ENCODE measurements at places on chromosomes 2 and 18.

GRCh38 chr2:27042159-27042661 is 9.3 kb upstream of the AGBL5 start:
- DNase-seq: no peak

DNA sequence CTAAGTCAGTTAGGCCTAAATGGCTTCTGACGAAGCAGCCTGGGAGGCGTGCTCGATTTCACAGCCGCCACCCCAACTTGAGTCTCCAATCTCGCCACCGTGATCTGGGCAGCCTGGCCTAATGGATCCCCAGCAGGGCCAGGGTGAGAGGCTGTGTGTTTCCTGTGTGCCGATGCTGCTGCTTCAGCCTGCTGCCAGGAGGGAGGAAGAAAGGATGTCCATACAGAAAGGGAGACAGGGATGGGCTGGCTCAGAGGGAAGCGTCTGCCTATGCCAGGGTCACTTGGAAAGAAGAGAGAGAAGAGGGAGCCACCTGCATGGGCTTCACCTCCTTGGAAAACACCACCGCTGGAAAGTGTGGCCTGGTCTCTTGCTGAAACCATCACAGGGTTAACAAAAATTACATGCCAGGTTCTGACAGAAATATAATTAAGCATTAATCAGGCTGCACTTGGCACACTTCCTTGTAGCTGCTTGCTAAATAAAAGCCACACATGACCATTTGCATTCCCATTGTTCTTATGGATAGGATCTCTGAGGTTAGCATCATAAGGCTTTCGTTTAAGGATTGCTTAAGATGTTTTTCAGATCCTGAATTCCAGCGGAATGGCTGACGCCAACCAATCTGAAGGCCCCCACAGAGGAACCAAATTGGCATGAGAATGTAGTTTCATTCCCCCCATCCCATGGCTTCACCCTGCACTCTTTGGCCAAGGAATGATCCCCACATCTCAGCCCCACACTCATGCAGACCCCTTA is 108.8 kb upstream of the SLC1A4 start:
- no peak for DNase-seq

GRCh38 chr2:168314236-168314635 is 66.8 kb upstream of the STK39 start:
- DNase-seq: no peak

- no peak for DNase-seq
Measured at GRCh38 chr18:8602040-8602439, 7.2 kb upstream of the RAB12 start.

GRCh38 chr18:52060607-52061304 is 279.2 kb upstream of the DCC start:
- no peak for DNase-seq

DNA sequence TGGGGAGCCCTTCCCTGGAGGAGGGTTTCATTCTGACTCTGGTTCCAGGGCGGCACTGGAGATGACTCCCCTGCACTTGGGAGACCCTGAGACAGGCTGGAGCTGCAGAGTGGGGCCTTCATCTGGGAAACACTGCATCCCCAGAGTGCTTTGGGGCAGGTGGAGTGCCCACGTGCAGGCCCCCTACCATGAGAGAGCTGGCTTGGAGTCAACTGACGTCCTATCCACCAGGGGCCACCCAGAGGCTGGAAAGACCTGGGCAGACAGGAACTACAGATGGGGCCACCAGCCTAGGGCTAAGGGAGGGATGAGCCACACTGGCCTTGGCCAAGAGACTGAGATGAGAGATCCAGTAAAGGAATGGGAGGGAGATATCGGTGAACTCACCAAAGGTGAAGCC is 153.8 kb downstream of the ASB1 start:
- DNase-seq: no peak
